ENCODE measurements at places on chromosomes 16 and 17. TPM values are rescaled to one million over a fixed set of nuclear protein-coding genes. Genes with fewer than 3 reads are reported as not detected.

- no peaks in the 10 kb centered on the region for H3K27me3 ChIP-seq
- H3K36me3 ChIP-seq: no peaks in the 10 kb centered on the region
- peaks cover 5% of the 10 kb centered on the region for H3K4me1 ChIP-seq
- no peak overlapping the region for H3K4me3 ChIP-seq
- H3K27ac ChIP-seq: no peak overlapping the region
Observed at GRCh38 chr17:13797863-13798262, 196.1 kb upstream of the HS3ST3A1 start.

DNA sequence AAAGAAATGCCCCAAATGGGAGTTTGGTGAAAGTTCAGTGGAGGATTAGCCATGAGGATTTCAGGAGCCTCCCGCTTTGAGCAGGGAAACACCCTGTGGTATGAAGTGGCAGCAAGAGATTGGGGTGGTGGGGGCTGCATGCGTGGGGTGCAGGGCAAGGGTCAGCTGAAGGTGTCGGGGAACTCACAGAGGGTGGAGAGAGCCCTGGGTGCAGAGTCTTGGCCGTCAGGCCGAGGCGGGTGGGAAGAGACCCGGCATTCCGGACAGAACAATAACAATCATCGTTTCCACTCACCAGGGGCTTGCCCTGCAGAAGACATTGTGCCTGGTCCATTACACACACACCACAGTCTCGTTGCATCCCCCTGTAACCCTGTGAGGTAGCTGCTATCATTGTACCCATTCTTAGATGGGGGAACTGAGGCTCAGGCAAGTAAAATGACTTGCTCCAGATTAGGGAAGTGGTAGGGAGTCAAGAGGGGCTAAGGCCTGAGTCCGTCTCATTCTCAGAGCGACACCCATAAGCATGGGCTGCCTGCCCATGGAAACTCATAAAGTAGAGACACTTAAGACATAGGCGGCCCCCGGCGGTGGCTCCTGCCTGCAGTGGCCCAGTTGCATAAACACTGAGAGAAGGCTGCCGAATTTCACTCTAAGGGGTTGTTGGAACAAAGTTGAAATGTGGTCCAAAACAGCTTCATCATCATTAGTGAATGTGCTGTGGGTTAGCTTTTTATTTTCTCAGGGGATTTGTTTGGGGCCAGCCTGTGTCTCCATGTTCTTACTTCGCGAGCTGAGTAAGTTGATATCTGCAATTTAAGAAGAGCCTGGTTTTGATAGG is 93.3 kb downstream of the CMIP start:
- H3K4me3 ChIP-seq: no peak overlapping the region
- H3K4me1 ChIP-seq: peaks cover 39% of the 10 kb centered on the region
- H3K27ac ChIP-seq: peak overlapping the region; percentile 77
- DNase-seq: no peak

- peaks cover 2% of the 10 kb centered on the region for H3K27me3 ChIP-seq
- H3K4me3 ChIP-seq: no peak overlapping the region
- H3K27ac ChIP-seq: no peak overlapping the region
- H3K36me3 ChIP-seq: no peaks in the 10 kb centered on the region
Observed at GRCh38 chr16:88796278-88796677, 7.3 kb upstream of the CDT1 start.

DNA sequence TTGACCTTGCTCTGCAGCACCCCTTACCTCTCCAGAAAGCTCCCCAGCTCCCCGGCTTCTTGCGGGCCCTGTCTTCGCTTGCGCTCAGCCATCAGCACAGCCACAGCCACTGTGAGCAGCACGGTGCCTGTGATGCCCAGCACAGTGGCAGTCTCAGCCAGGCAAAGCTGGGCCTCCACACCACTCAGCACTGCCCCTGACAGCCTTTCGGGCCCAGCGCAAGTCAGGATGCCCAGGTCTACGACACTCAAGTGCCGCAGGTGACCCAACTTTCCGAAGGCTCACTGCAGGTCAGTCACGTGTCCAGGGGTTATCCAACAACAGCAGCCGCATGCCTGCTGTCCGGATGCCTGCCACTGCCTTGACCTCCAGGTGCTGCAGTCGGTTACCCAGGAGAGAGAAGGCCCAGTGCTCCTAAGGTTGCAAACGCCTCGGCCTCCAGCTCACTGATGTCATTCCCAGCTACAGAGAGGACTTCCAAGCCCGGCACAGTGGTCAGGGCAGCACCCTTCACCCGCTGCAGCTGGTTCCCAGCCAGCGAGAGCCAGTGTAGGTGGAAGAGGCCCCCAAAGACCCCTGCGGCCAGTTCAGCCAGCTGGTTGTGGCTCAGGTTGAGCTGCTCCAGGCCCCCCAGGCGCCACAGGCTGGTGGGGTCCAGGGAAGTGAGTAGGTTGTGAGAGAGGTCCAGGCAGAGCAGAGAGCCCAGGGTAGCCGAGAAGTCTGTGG is 8.9 kb upstream of the TMEM101 start:
- no peak overlapping the region for H3K27ac ChIP-seq
- no peak overlapping the region for H3K4me3 ChIP-seq
- no peaks in the 10 kb centered on the region for H3K27me3 ChIP-seq
- H3K4me1 ChIP-seq: no peaks in the 10 kb centered on the region
- no peak for DNase-seq

- no peak for DNase-seq
- peak overlapping the region; percentile 98 for H3K27ac ChIP-seq
- no peaks in the 10 kb centered on the region for H3K27me3 ChIP-seq
- peaks cover 7% of the 10 kb centered on the region for H3K36me3 ChIP-seq
- H3K4me1 ChIP-seq: peaks cover 24% of the 10 kb centered on the region
- peak overlapping the region; percentile 88 for H3K4me3 ChIP-seq
Observed at GRCh38 chr17:43125967-43126910, 1.1 kb upstream of the BRCA1 start.

- DNase-seq: no peak
- H3K36me3 ChIP-seq: no peaks in the 10 kb centered on the region
- no peak overlapping the region for H3K4me3 ChIP-seq
- no peaks in the 10 kb centered on the region for H3K4me1 ChIP-seq
- no peak overlapping the region for H3K27ac ChIP-seq
Observed at GRCh38 chr16:4561596-4561995, 5.5 kb downstream of the C16orf96 start.

DNA sequence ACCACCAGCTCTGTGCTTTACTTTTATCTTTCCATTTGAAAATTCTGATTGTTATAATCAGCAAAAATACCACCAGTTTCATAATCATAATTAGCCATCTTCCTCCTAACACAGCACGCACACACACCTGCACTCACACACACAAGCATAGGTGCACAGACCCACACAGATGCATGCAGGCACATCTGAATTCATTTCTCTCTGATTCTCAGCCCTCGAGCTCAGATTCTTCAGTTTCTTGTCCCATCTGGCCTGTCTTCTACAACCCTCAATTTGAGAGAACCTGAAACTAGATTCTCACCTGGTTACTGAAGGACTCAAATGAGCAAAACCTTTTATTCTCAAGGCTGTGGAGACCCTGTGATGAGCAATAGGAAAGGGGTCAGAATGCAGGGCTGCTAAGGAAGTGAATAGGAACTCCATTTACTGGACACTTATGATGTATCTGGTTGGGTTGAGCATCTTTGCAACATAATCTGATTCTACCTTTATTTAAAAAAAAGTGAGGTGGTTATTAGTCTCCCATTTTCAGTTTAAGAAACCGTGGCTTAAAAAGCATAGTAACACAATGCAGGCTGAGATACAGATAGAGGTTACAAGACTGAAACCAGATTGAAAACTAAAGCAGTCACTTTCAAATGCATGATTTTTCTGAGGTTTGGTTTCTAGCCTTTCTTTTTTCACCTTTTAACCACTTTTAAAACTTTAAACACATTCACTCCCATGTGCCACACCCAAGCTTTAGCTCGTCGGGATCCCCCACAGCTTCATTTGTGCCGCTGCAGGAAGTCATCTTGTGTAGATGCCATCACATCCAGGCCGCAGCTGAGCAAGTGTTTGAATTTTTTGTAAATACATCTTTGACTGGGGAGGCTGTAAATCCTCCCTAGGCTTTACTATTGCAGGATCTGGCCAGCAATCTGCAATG is 9.4 kb downstream of the KRT33A start:
- no peaks in the 10 kb centered on the region for H3K27me3 ChIP-seq
- peaks cover 7% of the 10 kb centered on the region for H3K36me3 ChIP-seq
- H3K4me1 ChIP-seq: peaks cover 20% of the 10 kb centered on the region
- no peak overlapping the region for H3K4me3 ChIP-seq

DNA sequence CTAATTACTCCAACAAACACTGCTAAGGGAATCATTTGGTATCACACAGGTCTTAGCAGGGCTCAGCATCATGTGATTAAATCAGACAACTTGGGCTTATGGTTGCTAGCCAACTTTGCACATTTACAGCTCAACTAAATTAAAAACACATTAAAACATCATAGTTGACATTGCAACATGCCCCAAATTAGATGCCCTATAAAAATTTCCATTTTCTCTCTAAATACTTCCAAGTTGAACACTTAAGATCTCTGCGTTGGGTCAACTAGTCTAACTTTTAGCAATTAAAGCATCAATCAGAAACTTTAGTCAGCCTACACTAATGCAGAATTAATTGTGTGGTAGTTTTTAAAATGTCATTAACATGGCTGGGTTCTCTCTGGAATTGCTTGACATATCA is 12.1 kb downstream of the DNAJC7 start:
- H3K4me1 ChIP-seq: no peaks in the 10 kb centered on the region
- H3K27me3 ChIP-seq: no peaks in the 10 kb centered on the region
- DNase-seq: no peak
- no peak overlapping the region for H3K4me3 ChIP-seq
- H3K27ac ChIP-seq: no peak overlapping the region

DNA sequence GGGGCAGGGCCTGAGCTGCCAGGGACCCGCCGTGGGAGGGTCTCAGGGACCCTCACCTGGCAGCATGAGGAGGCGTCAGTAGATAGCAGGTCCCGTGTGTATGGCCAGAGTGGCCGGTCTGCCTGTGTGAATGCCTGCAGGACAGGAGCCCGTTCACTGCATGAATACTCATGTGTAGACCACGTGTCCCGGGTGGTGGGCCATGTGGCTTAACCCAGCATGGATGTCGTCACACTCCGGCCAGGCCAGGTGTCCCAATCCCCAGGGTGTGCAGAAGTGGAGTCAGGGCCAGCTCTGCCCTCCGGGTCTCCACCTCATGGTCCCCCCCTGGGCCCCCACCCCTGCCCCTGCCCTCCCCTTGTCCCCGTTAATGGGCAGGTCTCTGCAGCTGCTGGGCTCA is 53.7 kb downstream of the BAHCC1 start:
- H3K4me3 ChIP-seq: no peak overlapping the region
- no peak overlapping the region for H3K27ac ChIP-seq
- DNase-seq: no peak
- no peaks in the 10 kb centered on the region for H3K4me1 ChIP-seq

DNA sequence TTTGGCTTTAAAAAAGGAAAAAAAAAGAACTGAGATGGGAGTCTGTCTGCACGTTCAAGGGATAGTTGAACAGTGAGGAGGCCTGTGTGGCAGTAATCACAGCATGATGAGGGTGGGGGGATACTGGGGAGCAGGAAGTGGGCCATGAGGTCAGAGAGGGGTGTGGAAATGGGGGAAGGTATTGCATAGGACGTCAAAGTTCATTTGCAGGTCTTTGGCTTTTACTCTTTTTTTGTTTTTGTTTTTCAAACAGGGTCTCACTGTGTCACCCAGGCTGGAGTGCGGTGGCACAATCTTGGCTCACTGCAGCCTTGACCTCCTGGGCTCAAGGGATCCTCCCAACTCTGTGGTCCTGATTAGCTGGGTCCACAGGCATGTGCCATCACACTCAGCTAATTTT is 19.0 kb downstream of the WWP2 start:
- no peak for DNase-seq
- H3K27ac ChIP-seq: peak overlapping the region; percentile 30
- H3K4me1 ChIP-seq: peaks cover 10% of the 10 kb centered on the region
- peaks cover 13% of the 10 kb centered on the region for H3K36me3 ChIP-seq
- no peak overlapping the region for H3K4me3 ChIP-seq
- H3K27me3 ChIP-seq: no peaks in the 10 kb centered on the region

DNA sequence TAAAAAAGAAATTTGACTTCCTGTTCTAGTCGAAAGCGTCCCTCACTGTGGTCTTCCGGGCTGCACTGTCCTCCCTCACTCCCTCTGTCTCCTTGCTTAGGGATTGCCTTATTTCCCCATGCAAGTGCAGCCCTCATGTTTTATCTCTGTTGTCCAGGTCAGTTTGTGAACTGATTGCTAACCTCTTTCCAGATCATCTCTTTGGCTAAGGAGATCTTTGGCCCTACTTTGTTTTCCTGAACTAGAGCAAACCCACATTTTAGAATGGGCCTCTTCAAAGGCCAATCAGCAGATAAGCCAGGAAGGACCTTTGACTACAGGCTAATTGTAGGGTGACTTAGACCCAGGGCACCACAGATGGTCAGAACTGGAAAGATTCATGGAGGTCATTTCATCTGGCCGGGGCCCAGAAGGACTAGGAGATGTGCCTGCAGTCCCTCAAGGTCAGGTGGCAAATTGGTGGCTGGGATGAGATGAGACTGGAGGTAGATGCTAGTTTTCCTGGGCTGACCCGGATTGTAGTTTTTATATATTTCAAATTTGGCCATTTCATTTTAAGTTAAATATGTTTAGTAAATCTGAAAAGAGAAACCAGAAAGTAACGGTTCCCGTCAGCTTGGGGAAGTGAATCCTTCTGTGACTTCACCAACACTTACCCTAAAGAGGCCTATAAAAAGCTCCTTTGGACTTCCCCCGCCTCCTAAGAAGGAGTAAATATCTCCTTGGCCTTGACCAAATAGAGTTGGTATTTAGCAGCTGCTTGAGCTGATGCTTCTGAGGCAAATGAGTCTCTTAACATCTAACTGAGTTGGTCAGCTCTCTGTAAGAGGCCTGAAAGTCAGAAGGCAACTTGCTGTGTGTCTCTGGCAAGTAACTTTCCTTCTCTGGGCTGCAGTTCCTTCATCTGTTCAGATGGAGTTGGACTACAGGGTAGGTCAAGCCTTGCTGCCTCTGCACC is 6.2 kb upstream of the SLC25A19 start:
- no peak overlapping the region for H3K4me3 ChIP-seq
- no peaks in the 10 kb centered on the region for H3K4me1 ChIP-seq
- H3K27me3 ChIP-seq: no peaks in the 10 kb centered on the region

- no peaks in the 10 kb centered on the region for H3K27me3 ChIP-seq
- no peak overlapping the region for H3K4me3 ChIP-seq
- no peak overlapping the region for H3K27ac ChIP-seq
- H3K36me3 ChIP-seq: no peaks in the 10 kb centered on the region
Observed at GRCh38 chr17:17440938-17441675, 35.7 kb upstream of the MED9 start.

GRCh38 chr17:46023783-46024388 is 24.8 kb downstream of the STH start:
- no peaks in the 10 kb centered on the region for H3K4me1 ChIP-seq
- H3K27me3 ChIP-seq: no peaks in the 10 kb centered on the region
- H3K4me3 ChIP-seq: no peak overlapping the region
- H3K36me3 ChIP-seq: peaks cover 26% of the 10 kb centered on the region
- DNase-seq: no peak

SECTM1 gene
- 7.0 TPM for total RNA-seq

MYH2 gene
- total RNA-seq: not detected

TMEM114 gene
- total RNA-seq: not detected

CRISPLD2 gene
- 83.0 TPM for total RNA-seq

KRTAP4-6 gene
- not detected for total RNA-seq

KRTAP16-1 gene
- not detected for total RNA-seq

TMEM101 gene
- 36.4 TPM for total RNA-seq
